ENCODE measurements at places on chromosomes 2 and 18.

DNA sequence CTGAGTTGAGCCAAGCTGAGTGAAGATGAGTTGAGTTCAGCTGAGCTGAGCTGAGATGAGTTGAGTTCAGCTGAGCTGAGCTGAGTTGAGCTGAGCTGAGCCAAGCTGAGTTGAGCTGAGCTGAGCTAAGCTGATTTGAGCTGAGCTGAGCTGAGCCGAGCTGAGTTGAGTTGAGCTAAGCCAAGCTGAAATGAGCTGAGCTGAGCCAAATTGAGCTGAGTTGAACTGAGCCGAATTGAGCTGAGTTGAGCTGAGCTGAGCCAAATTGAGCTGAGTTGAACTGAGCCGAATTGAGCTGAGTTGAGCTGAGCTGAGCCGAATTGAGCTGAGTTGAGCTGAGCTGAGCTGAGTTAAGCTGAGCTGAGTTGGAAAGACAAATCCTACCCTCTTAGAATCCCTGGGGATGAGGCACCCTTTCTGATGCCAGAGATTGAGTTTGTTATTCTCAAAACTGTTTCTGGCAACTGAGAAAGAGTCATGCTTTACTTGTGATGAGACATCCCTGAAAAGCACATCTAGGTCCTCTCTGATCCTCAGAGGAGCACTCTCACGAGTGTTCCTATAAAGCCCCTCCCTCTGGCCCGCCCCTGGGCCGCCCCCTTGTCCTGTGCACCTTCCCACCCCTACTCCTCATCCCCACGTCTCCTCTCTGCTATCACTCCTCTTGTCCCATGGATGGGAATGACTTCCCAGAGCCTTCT is 116.5 kb downstream of the MCFD2 start:
- no peak for DNase-seq

DNA sequence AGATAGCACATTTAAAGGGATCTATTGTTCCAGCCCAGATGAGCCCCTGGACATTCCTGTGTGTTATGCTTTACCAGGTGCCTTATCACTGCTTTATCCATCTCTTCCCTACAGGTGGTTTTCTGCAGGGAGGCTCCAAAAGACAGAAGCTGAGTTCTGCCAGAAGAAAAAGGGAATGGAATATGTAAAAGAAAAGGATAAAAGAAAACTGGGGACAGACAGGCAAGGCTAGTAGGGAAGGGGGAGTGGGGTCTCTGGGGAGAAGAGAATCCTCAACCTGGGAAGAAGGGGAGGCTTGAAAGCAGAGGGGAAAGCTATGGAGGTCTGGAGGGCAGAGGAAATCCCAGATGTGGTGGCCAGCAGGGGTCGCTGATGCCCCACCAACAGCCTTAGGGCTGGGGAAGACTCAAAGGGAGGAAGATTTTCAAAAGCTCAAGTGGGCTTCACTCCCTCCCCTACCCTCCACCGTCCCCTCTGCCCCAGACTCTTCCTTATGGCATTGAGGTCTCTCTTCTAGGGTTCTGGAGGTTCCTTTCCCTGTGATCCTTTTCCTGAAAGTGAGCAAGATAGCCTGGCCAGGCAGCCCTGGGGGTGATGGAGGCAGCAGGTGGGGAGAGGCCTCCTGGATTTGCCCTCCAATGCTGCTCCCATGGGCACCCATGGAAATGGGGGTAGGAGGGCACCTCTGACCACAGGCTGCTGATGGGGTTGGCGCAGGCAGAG is 178.1 kb upstream of the PKDCC start:
- DNase-seq, result peak; percentile 56

- no peak for DNase-seq
Observed at GRCh38 chr2:220148471-220149248, 521.2 kb downstream of the SLC4A3 start.

GRCh38 chr18:62537042-62537894 is 14.4 kb downstream of the ZCCHC2 start:
- no peak for DNase-seq

- DNase-seq, result peak; percentile 62
Observed at GRCh38 chr18:57352271-57352701, at the start of gene ST8SIA3. Gene ST8SIA3, plus strand, starts transcription at chr18:57352557. Its CDS starts 290 bp downstream, at chr18:57352847.

DNA sequence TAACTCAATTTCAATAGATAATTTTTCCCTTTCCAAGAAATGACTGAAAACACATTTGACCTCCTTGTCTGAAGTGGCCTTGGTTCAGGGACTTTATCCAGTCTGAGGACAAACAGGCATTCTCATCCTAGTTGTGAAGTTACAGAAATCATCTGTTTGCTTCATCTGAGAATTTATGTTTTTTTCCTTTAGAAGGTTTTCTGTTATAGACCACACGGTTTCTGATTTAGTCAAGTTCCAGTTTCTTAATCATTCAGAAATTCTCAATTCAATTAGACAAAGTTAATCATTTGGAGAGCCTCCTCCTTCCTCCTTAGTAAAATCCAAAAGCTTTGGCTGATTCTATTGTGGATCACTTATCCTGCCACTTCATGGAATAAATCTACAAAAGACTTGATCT is 60.9 kb downstream of the ICOS start:
- no peak for DNase-seq

DNA sequence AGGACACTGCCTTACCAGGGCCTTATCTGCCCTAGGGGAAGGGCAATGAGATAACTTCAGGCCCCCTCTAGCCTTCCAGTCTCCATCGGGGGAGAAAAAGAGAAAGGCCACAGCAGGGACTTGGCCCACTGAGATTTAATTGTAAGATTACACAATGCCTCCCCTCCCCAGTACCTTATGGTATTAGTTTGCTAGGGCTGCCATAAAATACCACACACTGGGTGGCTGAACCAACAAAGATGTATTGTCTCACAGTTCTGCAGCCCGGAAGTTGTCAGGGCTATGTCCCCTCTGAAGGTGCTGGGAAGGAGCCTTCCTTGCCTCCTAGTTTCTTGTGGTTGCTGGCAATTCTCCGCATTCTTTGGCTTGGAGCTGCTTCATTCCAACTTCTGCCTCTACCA is 34.8 kb upstream of the SPATA3 start:
- no peak for DNase-seq

GRCh38 chr18:49563701-49564517 is 2.1 kb downstream of the LIPG start:
- no peak for DNase-seq

DNA sequence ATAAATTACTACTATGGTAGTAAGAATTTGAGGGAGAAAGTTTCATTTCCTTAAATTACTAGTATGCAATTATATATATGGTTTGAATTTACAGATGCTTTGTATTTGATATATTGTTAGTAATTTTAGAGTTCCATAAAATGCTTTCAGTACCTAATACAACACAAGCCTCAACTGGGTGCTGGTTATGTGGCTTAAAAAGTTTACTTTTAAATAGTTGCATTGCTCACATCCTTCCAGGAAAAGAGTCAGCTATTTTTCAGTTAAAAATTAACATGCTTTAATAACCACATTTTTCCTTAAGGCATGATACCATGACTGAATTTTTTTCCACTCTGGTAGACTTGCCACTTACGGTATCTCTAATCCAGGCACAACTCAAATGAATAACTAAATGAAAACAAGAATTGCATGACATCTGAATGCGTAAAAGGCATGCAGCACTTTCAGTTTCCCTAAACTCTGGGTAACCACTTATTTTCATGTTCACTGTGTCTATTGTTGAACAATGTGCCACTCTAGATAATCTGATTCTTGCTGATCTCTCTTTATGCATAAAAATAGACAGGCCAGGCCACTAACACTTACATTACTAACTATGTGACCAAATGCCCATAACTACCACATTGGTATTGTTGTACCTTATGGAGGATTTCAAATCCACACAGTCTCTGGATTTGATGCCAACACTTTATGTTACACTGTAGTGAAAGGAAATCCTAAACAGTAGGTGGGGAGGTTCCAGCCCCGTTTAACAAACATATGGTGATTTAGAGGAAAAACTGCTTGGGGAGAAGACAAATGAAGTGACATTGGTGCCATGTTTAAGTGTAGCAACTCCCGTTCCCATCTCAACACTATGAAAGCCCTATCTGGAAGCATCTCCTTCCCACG is 35.5 kb upstream of the SLC35F5 start:
- no peak for DNase-seq

DNA sequence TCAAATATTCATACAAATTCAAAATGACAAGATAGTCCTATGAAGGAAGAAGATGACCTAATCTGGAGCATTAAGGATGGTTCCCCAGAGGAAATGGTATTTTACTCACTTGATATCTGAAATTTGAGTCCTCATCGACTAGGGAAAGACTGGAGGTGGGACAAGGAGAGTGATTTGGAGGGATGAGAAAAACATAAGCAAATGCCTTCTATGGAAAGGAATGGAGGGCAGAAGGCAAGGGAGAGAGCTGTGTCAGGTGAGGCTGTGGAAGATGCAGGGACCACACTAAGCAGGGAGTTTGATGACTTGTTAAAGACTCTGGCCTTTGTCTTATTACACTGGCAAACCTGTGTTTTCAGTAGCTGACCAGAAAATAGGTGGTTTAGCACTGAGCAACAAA is 38.4 kb downstream of the CALCRL start:
- no peak for DNase-seq

DNA sequence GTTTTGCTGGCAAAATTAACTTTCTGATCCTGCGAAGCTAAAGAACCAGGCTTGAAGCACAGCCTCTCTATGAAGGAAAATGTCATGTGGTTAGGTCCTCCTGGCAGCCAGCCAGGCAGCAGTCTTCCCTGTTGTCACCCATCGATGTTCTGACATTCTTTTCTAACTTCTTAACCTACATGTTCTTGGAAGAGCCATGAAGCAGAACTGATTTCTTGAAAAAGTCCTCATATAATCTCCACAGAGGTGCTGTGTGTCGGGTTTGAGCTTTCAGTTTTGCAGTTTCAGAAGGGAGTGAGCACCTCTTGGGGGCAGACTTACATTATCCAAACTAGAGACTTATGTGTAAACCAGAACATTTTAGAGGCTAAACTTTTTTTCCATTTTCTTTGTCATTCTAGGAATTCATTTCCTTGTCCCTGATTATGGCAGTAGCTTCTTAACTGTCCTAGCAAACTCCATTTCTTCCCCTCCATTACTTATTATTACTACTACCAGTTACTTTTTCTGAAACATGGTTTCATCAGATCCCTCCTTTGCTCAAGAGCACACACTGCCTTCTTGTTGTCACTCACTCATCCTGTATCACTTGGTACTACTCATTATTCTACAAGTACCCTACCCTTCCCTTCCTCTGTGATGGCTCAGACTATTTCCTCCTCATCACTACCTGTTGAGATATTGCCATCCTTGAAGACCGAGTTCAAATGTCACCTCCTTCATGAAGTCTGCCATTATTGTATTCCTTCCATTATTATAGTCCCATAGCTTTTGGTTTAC is 31.1 kb downstream of the DOK1 start:
- no peak for DNase-seq
